Cerebellar cortex (tissue), 1 donor: ENCODE measurements at places on chromosomes 3 and 15.
A peak's percentile ranks its signal among the peaks of the same experiment; 100 is the strongest.

- DNase-seq = no peak
These were observed 17.7 kb upstream of the AADAC start for GRCh38 chr3:151796105-151796680.

- no peak for DNase-seq
These were observed 11.3 kb upstream of the TMEM87A start for GRCh38 chr15:42284551-42284950.

DNA sequence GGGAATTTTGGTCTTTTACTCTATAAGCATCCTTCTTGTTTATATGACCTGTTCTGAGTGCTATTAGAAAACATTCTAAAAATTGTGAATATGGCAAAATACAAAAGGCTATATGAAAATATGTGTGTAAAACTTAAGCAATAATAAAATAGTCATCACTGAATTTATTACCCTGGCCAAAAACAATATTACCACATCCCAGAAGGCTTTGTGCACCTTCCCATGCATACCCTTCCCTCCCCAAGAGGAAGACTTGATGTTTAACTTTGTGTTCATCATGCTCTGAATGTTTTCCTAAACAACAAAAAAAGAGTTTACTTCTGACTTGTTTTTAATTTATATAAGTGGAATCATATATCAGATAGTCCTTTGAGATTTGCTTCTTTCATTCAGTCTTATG, 155.1 kb upstream of the TNIK start:
- DNase-seq = no peak

- no peak for DNase-seq
These were observed 53.6 kb downstream of the VGLL3 start for GRCh38 chr3:86937306-86937791.

DNA sequence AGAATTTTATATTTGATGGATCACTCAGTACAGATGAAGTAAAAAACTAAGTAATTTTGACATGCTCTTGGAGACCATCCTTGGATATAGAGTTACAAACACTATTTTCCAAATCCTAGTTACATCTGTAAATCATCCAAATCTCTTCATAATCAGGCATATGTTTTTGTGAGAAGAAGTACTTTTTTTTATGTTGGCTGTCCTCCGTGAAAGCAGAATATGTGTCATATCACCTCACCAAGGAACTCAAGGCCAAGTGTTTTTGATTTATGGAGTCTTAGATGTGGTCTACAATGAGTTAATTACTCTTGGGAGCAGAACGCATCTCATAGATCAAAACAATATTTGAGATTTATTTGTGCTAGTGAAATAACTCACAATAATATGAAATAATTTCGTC, 416.5 kb upstream of the TGFBR2 start:
- no peak for DNase-seq

DNA sequence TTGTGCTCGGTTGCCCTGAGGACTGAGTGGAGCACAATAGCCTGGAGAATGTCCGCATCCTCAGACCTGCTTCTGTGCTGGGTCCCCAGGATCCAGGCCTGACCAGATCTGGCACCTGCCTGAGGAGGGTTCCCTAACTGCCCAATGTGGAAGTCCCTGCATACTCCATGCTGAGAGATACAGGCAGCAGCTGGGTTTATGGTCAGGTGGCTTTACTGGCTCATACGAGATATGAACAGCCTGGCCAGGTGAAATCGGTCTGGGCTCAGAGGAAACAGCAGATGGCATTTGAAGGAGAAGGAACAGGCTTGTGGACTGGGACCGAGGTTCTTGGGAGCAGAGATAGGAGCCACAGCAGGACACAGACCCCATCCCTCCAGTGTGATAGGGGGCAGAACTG, 18.2 kb upstream of the KIF23 start:
- DNase-seq = peak; percentile 94

- no peak for DNase-seq
These were observed 2.0 kb downstream of the IFRD2 start for GRCh38 chr3:50290161-50290641.

GRCh38 chr3:126442094-126442855, 33.4 kb downstream of the ZXDC start:
- DNase-seq = no peak

- no peak for DNase-seq
These were observed 547.6 kb downstream of the FOXP1 start for GRCh38 chr3:71035886-71036285.

- no peak for DNase-seq
These were observed 297.5 kb upstream of the LYSMD4 start for GRCh38 chr15:100030586-100031229.

DNA sequence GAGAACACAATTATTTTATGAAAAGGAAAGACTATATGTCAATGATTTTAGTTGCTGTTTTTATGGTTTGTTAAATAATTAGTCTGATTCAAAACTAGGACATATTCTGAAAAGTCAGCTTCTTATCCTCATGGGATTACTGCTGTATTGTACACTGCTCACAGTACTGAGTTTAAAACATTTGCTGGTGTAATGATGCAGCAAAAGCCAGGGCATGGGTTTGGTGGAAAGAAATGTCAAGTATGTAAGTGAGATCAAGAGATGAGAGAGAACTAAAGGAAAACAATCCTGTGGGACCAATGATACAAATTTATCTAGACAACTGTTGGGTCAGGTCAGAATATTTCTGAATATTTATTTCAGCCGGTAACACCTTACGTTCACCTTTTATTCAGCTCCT, 210.1 kb upstream of the ARHGEF26 start:
- DNase-seq = no peak
